ENCODE measurements at places on chromosomes 5 and 9. TPM values are rescaled to one million over a fixed set of nuclear protein-coding genes. Genes with fewer than 3 reads are reported as not detected.

The ZNF189 gene
- 6.7 TPM for total RNA-seq

The CD74 gene
- total RNA-seq = 277 TPM

DNA sequence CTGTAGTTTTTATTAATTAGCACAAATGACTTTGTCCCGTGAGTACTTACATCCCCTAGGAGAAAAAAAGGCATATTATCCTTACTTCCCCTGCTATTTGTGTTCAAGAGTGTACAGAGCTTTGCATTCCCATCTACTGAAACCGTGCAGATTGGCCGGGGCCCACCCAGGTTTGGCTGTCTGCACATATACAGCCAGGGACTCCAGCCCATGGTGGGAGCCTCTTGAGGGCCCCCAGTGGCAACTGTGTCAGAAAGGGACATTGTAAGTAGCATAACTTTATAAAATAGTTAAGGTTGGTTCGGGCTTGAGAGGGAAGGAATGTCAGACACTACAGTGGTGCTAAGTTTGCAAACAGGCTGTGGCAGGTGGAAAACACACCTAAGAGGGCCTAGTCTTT is 24.7 kb downstream of the PHF2 start:
- no peak overlapping the region for H3K27ac ChIP-seq
- peaks cover 12% of the 10 kb centered on the region for H3K36me3 ChIP-seq
- no peak overlapping the region for H3K4me3 ChIP-seq
- peaks cover 53% of the 10 kb centered on the region for H3K4me1 ChIP-seq
- no peak for DNase-seq
- no peaks in the 10 kb centered on the region for H3K27me3 ChIP-seq

GRCh38 chr5:31372124-31372523 is 159.8 kb downstream of the DROSHA start:
- H3K36me3 ChIP-seq = no peaks in the 10 kb centered on the region
- no peak overlapping the region for H3K4me3 ChIP-seq
- no peaks in the 10 kb centered on the region for H3K4me1 ChIP-seq
- H3K27ac ChIP-seq = no peak overlapping the region
- peaks cover 8% of the 10 kb centered on the region for H3K27me3 ChIP-seq

- no peak for DNase-seq
- H3K36me3 ChIP-seq = no peaks in the 10 kb centered on the region
- no peak overlapping the region for H3K27ac ChIP-seq
- H3K4me3 ChIP-seq = no peak overlapping the region
These were observed 266.7 kb downstream of the NSG2 start for GRCh38 chr5:174312270-174312617.

DNA sequence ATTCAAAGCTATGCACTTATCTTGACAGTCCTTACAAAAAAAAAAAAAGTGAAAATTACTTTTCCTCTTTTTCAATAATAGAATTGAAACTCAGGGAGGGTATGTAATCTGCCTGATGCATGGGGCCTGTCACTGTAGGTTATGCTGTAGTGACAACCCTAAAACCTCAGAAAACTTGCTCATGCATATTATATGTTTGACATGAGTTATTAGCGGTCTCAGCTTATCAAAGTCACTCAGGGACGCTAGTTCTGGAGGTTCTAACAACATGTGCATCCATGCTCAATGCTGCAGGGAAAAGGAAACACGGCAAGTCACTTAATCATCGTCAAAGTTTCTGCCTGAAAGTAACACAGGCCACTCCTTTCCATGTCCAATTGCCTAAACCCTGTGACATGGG is 78.4 kb upstream of the TMEM252 start:
- peaks cover 8% of the 10 kb centered on the region for H3K27me3 ChIP-seq
- H3K27ac ChIP-seq = no peak overlapping the region
- H3K4me1 ChIP-seq = no peaks in the 10 kb centered on the region
- DNase-seq = no peak

Data from activated CD8-positive, alpha-beta T cell treated with anti-CD3 and anti-CD28 coated beads for 36 hours (primary cell).